Upper lobe of left lung (tissue), 6 donors: ENCODE measurements at places on chromosomes 11 and 22. TPM values are rescaled to one million over a fixed set of nuclear protein-coding genes. Genes with fewer than 3 reads are reported as not detected.

DNA sequence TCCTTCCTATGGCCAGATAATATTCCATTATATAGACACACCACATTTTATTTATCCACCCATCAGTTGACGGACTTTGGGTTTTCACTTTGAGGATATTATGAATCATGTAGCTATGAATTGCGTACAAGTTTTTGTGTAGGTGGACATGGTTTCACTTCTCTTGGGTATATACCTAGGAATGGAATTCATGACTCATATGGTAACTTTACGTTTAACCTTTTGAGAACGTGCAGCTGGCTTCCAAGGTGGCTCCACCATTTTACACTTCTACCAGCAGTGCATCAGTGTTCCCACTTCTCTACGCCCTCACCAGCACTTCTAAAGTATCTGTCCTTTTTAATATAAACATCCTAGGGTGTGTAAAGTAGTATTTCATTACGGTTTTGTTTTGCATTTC lies 112.0 kb downstream of the PLEKHA7 start:
- H3K36me3 ChIP-seq: no peaks in the 10 kb centered on the region
- no peak for DNase-seq
- no peaks in the 10 kb centered on the region for H3K4me1 ChIP-seq
- no peaks in the 10 kb centered on the region for H3K27me3 ChIP-seq
- no peak overlapping the region for H3K4me3 ChIP-seq
- no peak overlapping the region for H3K27ac ChIP-seq

Gene USP2
- total RNA-seq: 4.3 TPM

GRCh38 chr11:66420671-66421476 lies at the start of gene NPAS4:
Gene NPAS4, plus strand, starts transcription at chr11:66421035. Its CDS starts 145 bp downstream, at chr11:66421180.
- no peaks in the 10 kb centered on the region for H3K36me3 ChIP-seq
- no peaks in the 10 kb centered on the region for H3K27me3 ChIP-seq
- DNase-seq: no peak
- no peaks in the 10 kb centered on the region for H3K4me1 ChIP-seq
- no peak within 1 kb of the TSS for H3K27ac ChIP-seq

Gene OR51B2
- total RNA-seq: not detected

Gene XKR3
- not detected for total RNA-seq

DNA sequence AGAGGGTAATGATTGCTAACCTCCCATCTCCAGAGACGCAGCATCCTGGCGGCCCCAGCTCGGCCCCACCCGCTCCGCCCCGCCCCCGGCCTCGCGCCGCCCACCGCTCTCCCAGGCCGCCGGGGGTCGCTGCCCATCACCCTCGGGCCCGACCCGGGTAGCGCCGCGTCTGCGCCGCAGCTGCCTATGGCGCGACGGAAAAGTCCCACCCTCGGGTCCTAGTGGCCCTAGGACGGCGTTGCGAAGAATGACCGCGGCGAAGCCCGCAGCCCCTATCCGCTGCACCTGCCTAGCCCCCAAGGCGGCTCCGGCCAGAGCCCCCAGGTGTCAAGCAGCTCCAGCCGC lies 457 bp downstream of the CPSF7 start:
- H3K4me1 ChIP-seq: peaks cover 56% of the 10 kb centered on the region
- peaks cover 47% of the 10 kb centered on the region for H3K36me3 ChIP-seq
- peak overlapping the region; percentile 97 for H3K27ac ChIP-seq
- peak; percentile 58 for DNase-seq
- no peaks in the 10 kb centered on the region for H3K27me3 ChIP-seq

GRCh38 chr11:69698362-69698761 lies 5.5 kb downstream of the FGF19 start:
- H3K4me1 ChIP-seq: no peaks in the 10 kb centered on the region
- H3K4me3 ChIP-seq: no peak overlapping the region
- no peak for DNase-seq
- peaks cover 4% of the 10 kb centered on the region for H3K27me3 ChIP-seq

GRCh38 chr11:34856251-34856650 lies 59.9 kb downstream of the APIP start:
- no peak overlapping the region for H3K4me3 ChIP-seq
- H3K27ac ChIP-seq: peak overlapping the region; percentile 12
- DNase-seq: no peak

GRCh38 chr22:33057363-33057995 lies 702 bp downstream of the SYN3 start:
- H3K27ac ChIP-seq: no peak overlapping the region
- H3K4me1 ChIP-seq: peaks cover 4% of the 10 kb centered on the region
- H3K36me3 ChIP-seq: no peaks in the 10 kb centered on the region
- peaks cover 21% of the 10 kb centered on the region for H3K27me3 ChIP-seq

DNA sequence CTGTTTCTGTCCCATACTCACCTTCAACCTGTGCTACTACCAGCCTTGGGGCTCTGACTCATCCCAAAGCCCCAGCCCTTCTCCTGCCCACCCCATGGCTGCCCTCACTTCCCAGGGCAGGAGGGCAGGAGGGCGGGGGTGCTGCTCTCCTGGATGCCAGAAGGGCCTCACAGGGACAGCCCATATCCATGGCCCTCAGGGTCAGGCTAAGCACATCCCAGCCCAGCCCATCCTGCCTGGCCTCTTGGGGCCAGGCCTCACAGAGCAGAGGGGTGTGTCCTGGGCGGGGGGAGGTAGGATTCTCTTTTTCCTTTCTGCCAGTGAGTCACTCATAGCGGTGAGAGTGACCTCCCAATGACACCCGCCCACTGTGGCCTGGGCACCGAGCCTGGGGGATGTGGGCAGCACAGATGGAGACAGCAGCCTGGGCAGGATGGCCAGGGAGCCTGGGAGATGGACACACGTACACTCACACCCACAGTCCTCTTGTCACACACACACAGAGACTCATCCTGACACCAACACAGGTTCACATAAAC lies 2.4 kb downstream of the LTBP3 start:
- H3K27ac ChIP-seq: peak overlapping the region; percentile 97
- no peak for DNase-seq
- H3K4me1 ChIP-seq: peaks cover 49% of the 10 kb centered on the region
- no peak overlapping the region for H3K4me3 ChIP-seq

DNA sequence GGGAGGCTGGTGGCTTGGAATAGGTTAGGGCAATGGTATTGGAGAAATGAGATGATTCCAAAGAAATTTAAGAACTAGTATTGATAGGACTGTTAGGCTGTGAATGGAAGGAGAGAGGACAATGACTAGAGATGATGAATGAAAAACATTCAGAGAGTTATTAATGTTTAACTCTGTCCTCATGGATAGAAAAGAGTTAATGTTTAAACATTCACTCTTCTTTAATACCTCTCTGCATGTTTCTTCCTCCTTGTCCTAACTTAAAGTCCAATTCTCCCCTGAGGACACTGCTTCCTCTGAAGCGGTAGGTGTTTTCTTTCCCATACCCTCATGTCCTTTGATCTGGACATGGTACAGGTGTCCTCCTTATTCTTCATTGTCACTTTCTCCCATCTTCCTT lies 13.4 kb downstream of the CHEK1 start:
- no peak for DNase-seq
- H3K27ac ChIP-seq: no peak overlapping the region
- no peaks in the 10 kb centered on the region for H3K36me3 ChIP-seq
- H3K27me3 ChIP-seq: no peaks in the 10 kb centered on the region

Gene PLCB3
- 21.7 TPM for total RNA-seq

DNA sequence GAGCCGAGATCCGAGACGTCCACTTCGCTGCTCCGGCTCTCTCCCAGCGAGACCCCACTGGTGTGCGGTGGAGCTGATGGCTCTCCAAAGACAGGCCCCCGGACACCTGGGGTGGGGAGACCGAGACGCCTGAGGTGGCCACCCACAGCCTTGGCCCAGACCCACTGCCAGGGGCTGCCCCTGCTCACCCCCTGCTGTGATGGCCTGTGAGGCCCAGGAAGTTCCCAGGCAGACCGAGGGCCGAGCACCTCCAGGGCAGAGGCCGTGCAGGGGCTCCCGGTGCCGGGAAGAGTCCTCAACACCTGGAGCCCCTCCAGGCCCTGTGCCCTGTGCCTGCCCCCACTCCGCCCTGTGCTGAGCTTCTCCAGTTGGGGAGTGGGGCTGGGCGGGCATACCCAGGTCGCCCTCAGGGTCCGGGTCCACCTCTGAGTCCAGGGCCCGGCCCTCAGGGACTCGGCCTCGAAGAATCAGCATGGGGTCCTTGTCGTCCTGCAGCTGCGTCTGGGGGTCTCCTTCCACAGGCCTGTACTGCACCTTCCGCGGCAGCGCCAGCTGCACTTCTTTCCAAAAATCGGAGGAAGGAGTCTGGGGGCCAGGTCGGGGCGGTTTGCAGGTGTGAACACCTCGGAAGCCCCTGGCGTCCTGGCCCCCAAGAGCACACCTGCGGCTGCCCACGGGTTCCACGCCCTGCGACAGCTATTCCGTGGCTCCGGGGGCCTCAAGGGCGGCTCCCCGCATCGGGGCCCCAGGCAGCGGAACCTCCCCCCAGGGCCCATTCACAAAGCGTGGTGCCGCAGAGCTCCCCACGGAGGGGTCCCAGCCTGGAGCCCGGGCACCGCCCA lies 8.6 kb downstream of the SIGIRR start:
- no peaks in the 10 kb centered on the region for H3K36me3 ChIP-seq
- peak overlapping the region; percentile 48 for H3K27ac ChIP-seq
- H3K4me3 ChIP-seq: peak overlapping the region; percentile 73
- no peak for DNase-seq

GRCh38 chr11:3834664-3835461 lies 5.9 kb downstream of the RHOG start:
- no peaks in the 10 kb centered on the region for H3K36me3 ChIP-seq
- H3K27ac ChIP-seq: peak overlapping the region; percentile 96
- DNase-seq: peak; percentile 82
- peaks cover 91% of the 10 kb centered on the region for H3K4me1 ChIP-seq
- H3K27me3 ChIP-seq: no peaks in the 10 kb centered on the region

DNA sequence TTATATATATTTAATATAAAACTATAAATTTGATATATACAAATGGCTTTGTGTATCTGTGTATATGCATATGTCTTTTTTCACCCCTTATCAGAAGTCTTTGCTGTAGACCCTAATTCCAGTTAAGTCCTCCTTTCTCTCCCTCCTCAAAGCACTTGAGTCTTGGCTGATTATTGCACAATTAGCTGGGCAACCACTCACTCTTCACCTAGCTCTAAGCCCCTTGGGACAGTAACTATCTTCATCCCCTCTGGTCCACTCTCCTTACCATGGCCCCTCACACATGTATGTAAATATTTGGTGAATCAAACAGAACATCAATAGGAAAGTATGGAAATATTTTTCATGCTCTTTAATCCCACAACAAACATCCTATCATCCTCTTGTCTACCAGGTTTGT lies 909 bp upstream of the OR5B21 start:
- H3K36me3 ChIP-seq: no peaks in the 10 kb centered on the region
- DNase-seq: no peak
- H3K27me3 ChIP-seq: no peaks in the 10 kb centered on the region
- no peaks in the 10 kb centered on the region for H3K4me1 ChIP-seq
- H3K4me3 ChIP-seq: no peak overlapping the region

Gene CYP2D6
- 2.9 TPM for total RNA-seq

Gene DENND5A
- 84.4 TPM for total RNA-seq

GRCh38 chr22:48943567-48944432 lies 883.9 kb downstream of the BRD1 start:
- DNase-seq: peak; percentile 19
- H3K4me1 ChIP-seq: no peaks in the 10 kb centered on the region
- H3K36me3 ChIP-seq: no peaks in the 10 kb centered on the region
- no peaks in the 10 kb centered on the region for H3K27me3 ChIP-seq

GRCh38 chr11:69868006-69868810 lies 49.0 kb upstream of the FGF3 start:
- no peak overlapping the region for H3K27ac ChIP-seq
- H3K4me3 ChIP-seq: no peak overlapping the region
- H3K36me3 ChIP-seq: no peaks in the 10 kb centered on the region
- peaks cover 3% of the 10 kb centered on the region for H3K27me3 ChIP-seq

- H3K4me3 ChIP-seq: no peak overlapping the region
- H3K27ac ChIP-seq: peak overlapping the region; percentile 27
- no peaks in the 10 kb centered on the region for H3K36me3 ChIP-seq
- no peaks in the 10 kb centered on the region for H3K27me3 ChIP-seq
- peaks cover 69% of the 10 kb centered on the region for H3K4me1 ChIP-seq
- no peak for DNase-seq
Observed at GRCh38 chr11:12130180-12130980, 20.0 kb downstream of the MICAL2 start.
